ENCODE measurements at places on chromosomes 7 and 10. TPM values are rescaled to one million over a fixed set of nuclear protein-coding genes. Genes with fewer than 3 reads are reported as not detected.
A peak's percentile ranks its signal among the peaks of the same experiment; 100 is the strongest.

DNA sequence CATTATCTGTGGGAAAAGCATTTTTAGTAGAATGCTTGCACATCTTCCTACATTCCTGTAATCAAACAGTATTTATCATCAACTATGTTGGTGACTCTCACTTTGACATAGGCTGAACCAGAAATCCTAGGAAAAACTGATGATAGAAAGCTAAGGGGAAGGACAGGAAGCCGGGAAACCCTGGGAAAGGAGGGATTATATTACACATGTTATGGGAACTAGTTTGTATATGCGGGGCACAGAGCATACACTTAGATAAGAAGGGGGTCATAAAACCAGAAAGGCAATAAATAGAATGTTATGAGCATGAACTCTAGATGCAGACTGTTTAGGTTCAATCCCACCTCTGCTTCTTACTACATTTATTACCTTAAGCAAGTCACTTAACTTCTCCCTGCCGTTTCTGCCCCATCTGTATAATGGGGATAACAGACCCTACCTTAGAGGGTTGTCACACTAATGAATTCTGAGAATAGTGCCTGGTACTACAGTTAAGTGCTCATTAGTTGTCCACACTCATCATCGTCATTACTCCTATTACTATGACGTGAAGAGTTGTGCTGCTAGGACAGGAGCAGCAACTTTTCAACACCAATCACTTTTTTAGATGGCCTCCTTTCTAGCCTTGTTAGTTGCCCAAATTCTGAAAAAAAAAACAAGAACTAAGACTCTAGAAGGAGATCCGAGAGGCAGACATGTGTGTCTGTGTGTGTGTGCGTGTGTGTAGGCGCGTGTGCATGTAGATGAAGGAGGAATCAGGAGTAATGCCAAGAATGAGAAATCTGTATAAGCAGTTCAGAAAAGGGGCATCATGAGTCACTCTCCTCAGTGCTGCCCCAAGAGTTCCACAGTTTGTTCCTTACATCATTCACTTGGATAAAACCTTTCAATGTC is 52.2 kb downstream of the KMT2C start:
- no peak overlapping the region for H3K27ac ChIP-seq
- peaks cover 21% of the 10 kb centered on the region for H3K4me1 ChIP-seq
- no peaks in the 10 kb centered on the region for H3K27me3 ChIP-seq
- DNase-seq: no peak
- no peak overlapping the region for H3K4me3 ChIP-seq

GRCh38 chr7:140304191-140304799 is 94.0 kb downstream of the SLC37A3 start:
- no peak for DNase-seq
- no peaks in the 10 kb centered on the region for H3K36me3 ChIP-seq
- H3K27me3 ChIP-seq: no peaks in the 10 kb centered on the region
- H3K4me1 ChIP-seq: no peaks in the 10 kb centered on the region
- no peak overlapping the region for H3K27ac ChIP-seq

- no peaks in the 10 kb centered on the region for H3K36me3 ChIP-seq
- H3K4me1 ChIP-seq: no peaks in the 10 kb centered on the region
- H3K27me3 ChIP-seq: no peaks in the 10 kb centered on the region
- no peak within 1 kb of the TSS for H3K27ac ChIP-seq
- no peak for DNase-seq
These were observed at the start of gene PON1 for GRCh38 chr7:95324431-95324830. TSS of gene PON1 (minus strand) at chr7:95324532. CDS start at chr7:95324475, 57 bp downstream.

- no peak overlapping the region for H3K4me3 ChIP-seq
- no peaks in the 10 kb centered on the region for H3K4me1 ChIP-seq
- H3K27me3 ChIP-seq: no peaks in the 10 kb centered on the region
- no peak overlapping the region for H3K27ac ChIP-seq
- no peaks in the 10 kb centered on the region for H3K36me3 ChIP-seq
These were observed 63.3 kb downstream of the IMMP2L start for GRCh38 chr7:111499027-111499426.

DNA sequence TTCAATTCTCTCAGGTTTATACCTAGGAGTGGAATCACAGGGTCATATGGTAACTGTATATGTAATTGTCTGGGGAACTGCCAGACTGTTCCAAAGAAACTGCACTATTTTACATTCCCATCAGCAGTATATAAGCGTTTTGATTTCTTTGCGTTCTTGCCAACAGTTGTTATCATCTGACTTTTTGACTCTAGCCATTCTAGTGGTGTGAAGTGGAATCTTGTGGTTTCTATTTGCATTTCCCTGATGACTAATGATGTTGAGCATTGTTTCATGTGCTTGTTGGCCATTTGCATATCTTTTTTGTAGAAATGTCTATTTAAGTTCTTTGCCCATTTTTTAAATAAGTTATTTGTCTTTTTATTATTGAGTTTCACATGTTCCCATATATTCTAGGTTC is 44.3 kb upstream of the ZC3HAV1 start:
- H3K27me3 ChIP-seq: no peaks in the 10 kb centered on the region
- no peak overlapping the region for H3K4me3 ChIP-seq
- no peaks in the 10 kb centered on the region for H3K36me3 ChIP-seq
- no peak for DNase-seq
- no peak overlapping the region for H3K27ac ChIP-seq

GRCh38 chr10:91575044-91575610 is 57.7 kb downstream of the PPP1R3C start:
- H3K27ac ChIP-seq: no peak overlapping the region
- H3K36me3 ChIP-seq: no peaks in the 10 kb centered on the region
- no peak overlapping the region for H3K4me3 ChIP-seq
- no peak for DNase-seq

DNA sequence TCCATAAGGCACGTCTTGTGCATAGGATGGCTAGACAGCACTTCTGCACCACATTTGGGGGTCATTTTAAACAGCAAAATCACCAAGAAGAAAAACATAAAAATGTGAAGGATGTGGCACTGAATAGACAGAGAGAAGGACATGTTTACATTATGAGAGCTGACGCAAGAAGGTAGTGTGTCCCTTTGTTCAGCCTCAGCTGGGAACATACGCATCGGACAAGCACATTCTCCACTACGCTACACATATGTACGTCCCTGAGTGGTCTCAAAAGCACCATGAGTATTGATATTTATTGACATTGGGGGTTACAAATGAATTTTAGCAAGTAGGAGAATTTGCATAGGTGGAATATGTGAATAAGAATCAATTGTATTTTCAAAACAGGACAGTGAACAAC is 20.2 kb downstream of the DDC start:
- H3K36me3 ChIP-seq: no peaks in the 10 kb centered on the region
- no peak overlapping the region for H3K4me3 ChIP-seq
- DNase-seq: no peak
- no peaks in the 10 kb centered on the region for H3K4me1 ChIP-seq

DNA sequence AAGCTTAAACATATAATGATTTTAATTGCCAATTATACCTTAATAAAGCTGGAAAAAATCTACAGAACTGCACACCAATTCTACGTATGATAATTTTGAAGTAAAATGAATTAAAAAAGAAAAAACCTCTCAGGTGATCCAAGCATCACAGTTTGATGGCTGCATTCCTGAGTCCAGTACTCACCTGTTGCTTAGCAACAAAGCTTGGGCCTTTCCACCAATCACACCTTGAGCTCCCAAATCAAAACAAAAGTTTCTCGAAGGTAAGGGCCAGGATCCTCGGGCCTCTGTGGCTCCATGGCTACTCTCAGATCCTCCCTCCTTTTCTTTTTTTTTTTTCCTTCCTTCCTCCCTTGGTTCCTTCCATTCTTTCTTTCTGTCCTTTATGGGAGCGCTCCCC is 137.2 kb upstream of the PCBD1 start:
- H3K4me1 ChIP-seq: no peaks in the 10 kb centered on the region
- no peaks in the 10 kb centered on the region for H3K36me3 ChIP-seq
- H3K4me3 ChIP-seq: no peak overlapping the region

- no peaks in the 10 kb centered on the region for H3K36me3 ChIP-seq
- H3K4me1 ChIP-seq: no peaks in the 10 kb centered on the region
- H3K4me3 ChIP-seq: no peak overlapping the region
- no peak overlapping the region for H3K27ac ChIP-seq
- no peak for DNase-seq
- H3K27me3 ChIP-seq: no peaks in the 10 kb centered on the region
These were observed 583.8 kb downstream of the LRMDA start for GRCh38 chr10:76015245-76015644.

DNA sequence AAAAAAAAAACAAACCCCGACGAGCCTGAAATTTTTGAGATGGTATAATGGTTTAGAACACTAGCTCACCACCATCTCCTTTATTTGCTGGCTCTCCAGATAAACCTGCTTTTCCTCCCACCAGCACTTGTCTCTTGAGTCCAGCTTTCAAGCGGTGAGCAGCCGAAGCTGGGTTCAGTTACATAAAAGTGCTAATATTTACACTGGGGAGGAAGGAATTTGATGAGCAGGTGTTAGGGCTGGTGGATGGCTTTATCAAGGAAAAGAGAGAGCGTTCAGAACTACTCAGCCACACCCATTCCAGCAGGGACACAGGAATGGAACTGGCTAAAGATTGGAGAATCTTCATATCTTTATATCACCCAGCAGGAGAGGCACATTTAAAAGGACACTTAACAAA is 6.6 kb upstream of the CALML3 start:
- no peaks in the 10 kb centered on the region for H3K27me3 ChIP-seq
- no peak for DNase-seq
- no peak overlapping the region for H3K27ac ChIP-seq
- no peaks in the 10 kb centered on the region for H3K36me3 ChIP-seq
- no peak overlapping the region for H3K4me3 ChIP-seq
- no peaks in the 10 kb centered on the region for H3K4me1 ChIP-seq

DNA sequence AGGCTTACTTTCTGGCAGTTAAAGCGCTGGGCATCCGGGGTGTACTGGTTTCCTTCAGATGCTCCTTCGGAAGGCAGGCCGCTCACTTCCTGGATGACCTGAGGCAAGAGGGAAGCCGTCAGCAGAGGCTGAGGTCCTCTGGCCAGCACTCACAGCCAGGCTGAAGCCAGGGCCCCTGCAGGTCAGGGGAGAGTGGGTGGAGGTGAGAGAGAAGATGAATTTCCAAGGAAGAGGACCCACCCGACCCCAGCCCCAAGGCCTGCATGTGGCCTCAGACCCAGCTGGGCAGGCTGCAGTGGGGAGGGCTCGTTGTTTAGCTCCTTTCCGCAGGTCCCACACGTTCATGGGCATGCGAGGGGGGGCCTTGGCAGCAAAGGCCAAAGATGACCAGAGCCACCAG is 71.3 kb downstream of the VWA2 start:
- no peaks in the 10 kb centered on the region for H3K36me3 ChIP-seq
- no peak for DNase-seq
- H3K27me3 ChIP-seq: no peaks in the 10 kb centered on the region
- H3K27ac ChIP-seq: no peak overlapping the region
- H3K4me3 ChIP-seq: no peak overlapping the region

GRCh38 chr10:22410394-22410793 is 65.1 kb downstream of the SPAG6 start:
- H3K27ac ChIP-seq: no peak overlapping the region
- no peak for DNase-seq
- no peaks in the 10 kb centered on the region for H3K4me1 ChIP-seq
- no peak overlapping the region for H3K4me3 ChIP-seq
- no peaks in the 10 kb centered on the region for H3K27me3 ChIP-seq
- H3K36me3 ChIP-seq: no peaks in the 10 kb centered on the region

DNA sequence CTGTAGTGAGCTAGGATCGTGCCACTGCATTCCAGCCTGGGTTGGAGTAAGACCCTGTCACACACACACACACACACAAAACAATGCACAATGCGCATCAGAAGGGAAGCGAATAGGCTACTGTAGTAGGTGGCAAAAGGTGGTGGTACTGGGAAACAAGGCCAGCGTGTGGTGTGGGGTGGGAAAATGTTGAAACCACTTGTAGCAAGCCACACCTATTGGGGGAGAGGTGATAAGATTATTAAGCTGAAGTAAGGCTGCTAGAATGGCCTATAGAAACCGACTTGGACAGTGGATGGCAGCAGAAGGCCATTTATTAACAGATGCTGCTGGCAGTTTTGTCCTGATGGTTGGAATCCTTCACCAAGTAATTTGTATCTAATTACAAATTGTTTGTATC is 7.2 kb upstream of the CHCHD1 start:
- H3K36me3 ChIP-seq: peaks cover 28% of the 10 kb centered on the region
- H3K4me1 ChIP-seq: peaks cover 28% of the 10 kb centered on the region
- no peak overlapping the region for H3K27ac ChIP-seq

DNA sequence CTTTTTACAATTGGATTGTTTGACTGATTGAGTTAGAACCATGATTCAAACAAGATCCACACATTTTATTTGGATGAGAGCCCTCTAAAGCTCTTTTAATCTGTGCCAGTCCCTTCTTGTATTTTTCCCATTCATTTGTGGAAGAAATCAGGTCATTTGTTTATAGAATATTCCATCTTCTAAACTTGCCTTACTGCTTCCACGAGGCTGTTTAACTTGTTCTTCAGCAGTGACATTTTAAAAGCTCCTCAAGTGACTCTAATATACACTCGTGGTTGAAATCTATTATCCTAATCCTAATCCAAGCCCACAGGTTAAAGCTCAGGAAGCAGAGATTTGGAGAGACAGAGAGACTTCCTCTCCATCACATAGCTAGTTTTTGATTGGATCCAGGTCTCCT is 155.4 kb upstream of the SVIL start:
- peak overlapping the region; percentile 75 for H3K27ac ChIP-seq
- no peaks in the 10 kb centered on the region for H3K27me3 ChIP-seq
- no peak for DNase-seq
- H3K4me3 ChIP-seq: no peak overlapping the region
- H3K36me3 ChIP-seq: no peaks in the 10 kb centered on the region

DNA sequence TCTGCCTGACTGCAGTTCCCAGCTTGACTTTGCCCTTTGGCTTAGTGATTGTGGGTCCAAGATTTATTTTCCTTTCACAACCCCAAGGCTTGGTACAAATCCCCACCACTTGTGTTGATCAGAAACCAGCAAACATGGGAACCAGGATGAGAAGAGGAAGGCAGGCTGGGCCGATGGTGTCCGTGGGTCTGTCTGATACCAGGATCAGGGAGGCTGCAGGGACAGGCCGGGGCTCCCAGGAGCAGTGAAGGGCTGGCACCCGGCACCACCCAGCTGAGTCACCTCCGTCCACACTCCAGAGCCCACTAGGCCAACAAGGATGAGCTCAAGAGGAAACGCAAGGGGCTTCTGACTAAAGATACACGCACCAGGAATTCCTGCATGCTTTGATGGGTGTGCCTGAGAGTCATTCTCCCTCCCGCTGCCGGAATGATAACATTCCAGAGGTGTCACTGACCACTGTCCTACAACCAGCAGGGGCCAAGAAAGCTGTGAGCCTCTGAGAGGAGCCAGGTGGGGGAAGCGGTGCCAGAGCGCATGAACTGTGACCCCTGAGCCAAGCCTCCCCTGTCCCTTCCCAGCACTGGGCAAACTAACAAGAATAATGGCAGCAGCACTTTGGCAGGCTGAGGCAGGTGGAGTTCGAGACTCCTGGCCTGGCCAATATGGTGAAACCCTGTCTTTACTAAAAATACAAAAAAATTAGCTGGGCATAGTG is 29.2 kb upstream of the PROSER2 start:
- H3K27me3 ChIP-seq: no peaks in the 10 kb centered on the region
- no peak for DNase-seq
- no peak overlapping the region for H3K27ac ChIP-seq
- no peaks in the 10 kb centered on the region for H3K36me3 ChIP-seq

The CRYGN gene
- 0.35 TPM for total RNA-seq

The PALS2 gene
- 16.4 TPM for total RNA-seq

The FAM20C gene
- 106 TPM for total RNA-seq

The BAMBI gene
- 24.8 TPM for total RNA-seq

The CPN1 gene
- not detected for total RNA-seq

The RET gene
- 0.14 TPM for total RNA-seq

The HSPB1 gene
- 2,623 TPM for total RNA-seq

The ANKMY2 gene
- 9.1 TPM for total RNA-seq

The SYNPO2L gene
- total RNA-seq: not detected

The CFAP70 gene
- total RNA-seq: 1.9 TPM

The SLC26A5 gene
- total RNA-seq: not detected

The GBX1 gene
- total RNA-seq: not detected
